ENCODE measurements at places on chromosomes 2 and 18. TPM values are rescaled to one million over a fixed set of nuclear protein-coding genes. Genes with fewer than 3 reads are reported as not detected.

Gene VAMP8
- 30.5 TPM for total RNA-seq

Gene IFIH1
- total RNA-seq, result 14.7 TPM

Gene IL36B
- not detected for total RNA-seq

Gene ANKRD53
- 0.93 TPM for total RNA-seq

Gene POTEF
- total RNA-seq, result not detected

Gene MATN3
- not detected for total RNA-seq

Gene RTKN
- 13.2 TPM for total RNA-seq

Gene RABL2A
- total RNA-seq, result 16.0 TPM

Gene RAX
- not detected for total RNA-seq

- no peak for ATAC-seq
These were observed 275.5 kb downstream of the SS18 start for GRCh38 chr18:25814841-25815458.

DNA sequence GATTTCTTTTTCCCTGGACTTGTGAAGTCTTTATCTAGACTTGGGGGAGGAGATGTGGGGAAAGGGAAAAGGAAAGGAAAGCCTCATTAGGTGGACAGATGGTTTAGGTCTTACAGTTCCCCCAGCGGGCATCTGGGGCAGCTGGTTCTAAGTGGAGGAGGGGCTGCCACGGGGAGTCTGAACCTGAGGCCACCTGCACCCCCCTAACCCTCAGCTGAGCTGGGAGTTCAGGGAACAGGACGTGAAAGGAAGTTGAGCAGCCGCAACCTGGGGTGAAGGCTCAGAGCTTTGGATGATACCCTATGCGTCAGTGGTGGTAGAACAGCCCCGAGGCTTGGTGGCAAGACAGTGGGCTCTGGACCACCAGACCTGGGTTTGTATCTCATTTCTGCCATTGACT, 26.8 kb downstream of the ITM2C start:
- ATAC-seq, result no peak

GRCh38 chr2:168729455-168729854, 73.0 kb upstream of the NOSTRIN start:
- no peak for ATAC-seq

GRCh38 chr2:127535422-127535901, at the start of gene MYO7B:
TSS of gene MYO7B (plus strand) at chr2:127535683. CDS start at chr2:127559723, 24,040 bp downstream.
- no peak for ATAC-seq

DNA sequence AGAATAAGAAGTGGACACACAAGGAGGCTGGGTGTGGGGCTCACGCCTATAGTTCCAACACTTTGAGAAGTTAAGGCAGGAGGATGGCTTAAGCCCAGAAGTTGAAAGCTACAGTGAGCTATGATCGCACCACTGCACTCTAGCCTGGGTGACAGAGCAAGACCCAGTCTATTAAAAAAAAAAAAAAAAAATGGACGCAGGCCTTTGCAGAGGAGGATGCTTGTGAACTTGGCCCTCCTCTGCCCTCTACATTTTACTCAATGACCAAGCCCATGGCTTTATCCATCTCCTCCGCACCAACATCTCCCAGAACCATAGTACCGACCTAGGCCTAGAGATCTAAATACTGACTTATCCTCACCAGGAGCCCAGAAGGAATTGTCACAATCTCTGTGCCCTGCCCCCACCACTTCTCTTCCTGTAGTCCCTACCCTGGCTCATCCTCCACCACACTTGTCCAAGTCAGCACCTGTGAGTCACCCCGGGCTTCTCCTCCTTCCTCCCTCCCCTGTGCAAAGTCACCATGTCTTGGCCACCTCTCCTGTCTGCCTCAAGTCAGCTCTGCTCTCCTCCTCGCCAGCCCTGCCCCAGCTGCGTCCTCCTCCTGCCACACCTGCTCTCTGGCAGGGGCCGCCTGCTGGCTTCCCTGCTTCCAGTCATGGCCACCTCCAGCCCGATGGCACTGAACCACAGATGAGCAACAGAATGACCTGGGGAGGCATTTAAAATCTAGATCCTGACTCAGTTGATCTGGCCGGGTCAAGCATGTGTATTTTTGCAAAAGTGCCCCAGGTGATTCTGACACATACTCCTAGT, 35.8 kb upstream of the ASPRV1 start:
- no peak for ATAC-seq

DNA sequence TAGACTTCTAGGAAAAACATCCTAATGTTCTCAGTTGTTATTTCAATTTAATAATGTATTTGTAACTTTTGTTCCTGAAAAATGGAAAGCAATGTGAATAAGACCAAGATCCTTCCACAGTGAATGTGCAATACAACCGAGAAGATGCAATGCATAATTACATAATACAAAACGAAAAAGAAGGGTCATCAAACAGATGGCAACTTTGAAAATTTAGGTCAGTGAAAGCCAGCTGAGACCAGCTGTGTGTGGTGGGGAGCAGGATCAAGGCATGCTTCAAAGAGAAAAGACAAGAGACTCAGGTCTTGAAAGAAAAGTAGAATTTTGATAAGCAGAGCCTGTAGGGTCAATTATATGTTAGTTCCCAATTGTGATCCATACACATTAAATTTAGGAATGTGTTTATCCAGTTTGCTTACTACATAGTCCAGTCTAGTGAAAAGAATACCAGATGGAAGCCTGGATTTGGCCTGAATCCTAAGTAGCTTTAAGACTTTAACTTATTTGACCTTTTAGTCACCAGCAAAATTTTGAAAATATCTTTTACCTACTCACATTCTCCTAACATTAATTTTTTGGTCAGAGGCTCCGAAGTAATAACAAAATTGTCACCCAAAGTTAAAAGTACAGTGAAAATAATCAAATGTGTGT, 93.7 kb downstream of the COBLL1 start:
- no peak for ATAC-seq

DNA sequence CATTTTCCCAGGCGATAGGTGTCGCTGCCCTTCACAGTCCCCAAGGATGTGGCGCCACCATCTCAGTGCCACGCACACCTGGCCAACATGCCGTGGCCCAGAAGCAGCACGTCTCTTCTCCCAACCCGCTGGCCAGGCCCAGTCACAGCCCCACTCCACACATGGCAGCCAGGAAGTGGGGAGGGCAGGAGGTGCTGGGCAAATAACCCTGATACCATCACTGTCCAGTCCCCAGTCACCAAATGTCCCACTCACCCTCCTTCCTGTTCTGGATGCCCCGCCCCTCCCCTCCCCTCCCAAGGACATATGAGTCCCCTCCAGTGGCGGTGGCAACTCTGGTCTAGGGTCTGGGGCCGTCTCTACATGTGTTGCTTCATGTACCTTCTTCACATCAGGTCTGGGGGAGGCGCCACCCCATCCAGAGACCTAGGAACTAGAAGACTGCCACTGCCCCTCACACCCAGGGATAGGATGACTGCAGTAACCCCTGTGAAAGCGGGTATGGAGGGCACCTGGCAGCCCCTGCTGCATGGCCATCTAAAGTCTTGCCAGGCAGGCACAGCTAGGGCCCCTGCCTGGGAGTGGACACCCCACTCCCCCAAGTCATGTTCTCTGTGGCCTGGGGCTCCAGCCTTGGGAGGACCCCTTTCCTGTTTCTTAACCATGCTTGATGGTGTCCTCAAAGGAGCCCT, 7.3 kb upstream of the CAPN10 start:
- no peak for ATAC-seq

GRCh38 chr2:85737961-85738360, 15.8 kb upstream of the ATOH8 start:
- ATAC-seq, result no peak

DNA sequence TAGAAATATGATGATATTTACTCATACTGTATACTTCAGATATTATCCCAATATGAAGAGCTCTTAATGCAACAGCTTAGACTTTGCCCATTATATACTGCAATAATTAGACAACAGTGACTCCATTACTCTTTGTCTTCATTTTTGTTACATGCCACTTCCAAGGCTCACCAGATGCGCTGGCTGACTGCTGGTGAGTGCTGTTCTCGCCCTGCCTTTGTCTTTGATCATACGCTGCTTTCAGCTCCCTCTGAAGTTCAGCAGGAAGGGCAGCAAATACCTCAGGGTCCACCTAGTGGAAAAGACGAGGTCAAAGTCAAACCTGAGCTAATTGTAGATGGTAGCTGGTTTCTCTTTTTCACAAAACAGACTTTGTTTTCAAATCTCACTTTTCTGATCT, 66.3 kb downstream of the EIF5B start:
- ATAC-seq, result no peak

DNA sequence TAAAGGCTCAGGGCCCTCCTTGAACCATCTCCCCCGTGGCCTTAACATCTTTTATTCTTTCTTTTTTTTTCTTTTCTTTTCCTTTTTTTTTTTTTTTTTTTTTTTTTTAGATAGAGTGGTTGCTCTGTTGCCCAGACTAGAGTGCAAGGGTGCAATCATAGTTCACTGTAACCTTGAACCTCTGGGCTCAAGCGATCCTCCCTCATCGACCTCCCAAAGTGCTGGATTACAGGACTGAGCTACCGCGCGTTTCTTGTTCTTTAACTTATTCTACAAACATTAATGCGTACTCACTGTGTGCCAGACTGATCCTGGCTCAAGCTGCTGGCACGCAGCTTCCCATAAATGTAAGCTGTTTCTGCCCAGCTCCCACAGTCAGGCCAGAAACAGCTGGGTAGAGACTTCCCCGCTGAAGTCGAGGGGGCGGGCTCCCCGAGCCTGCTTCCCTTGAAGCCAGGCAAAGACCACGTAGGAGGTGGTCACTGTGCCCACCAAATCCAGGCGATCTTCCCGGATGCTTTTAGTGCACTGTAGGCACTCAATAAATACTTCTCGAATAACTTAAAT, 29.2 kb upstream of the ATP6V1B1 start:
- no peak for ATAC-seq

DNA sequence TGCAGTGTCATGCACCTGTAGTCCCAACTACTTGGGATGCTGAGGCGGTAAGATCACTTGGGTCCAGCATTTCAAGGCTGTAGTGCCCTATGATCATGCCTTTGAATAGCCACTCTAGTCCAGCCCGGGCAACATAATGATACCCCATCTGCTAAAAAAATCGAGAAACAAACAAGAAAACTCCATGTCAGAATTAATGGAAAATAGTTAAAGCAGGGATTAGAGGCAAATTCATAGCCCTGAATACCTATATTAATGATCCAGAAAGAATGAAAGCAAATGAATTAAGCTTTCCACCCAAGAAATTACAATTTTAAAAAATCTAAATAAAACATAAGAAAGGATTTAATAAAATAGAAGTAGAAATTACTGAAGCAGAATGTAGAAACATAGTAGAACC, 143.0 kb downstream of the MYO3B start:
- ATAC-seq, result no peak

DNA sequence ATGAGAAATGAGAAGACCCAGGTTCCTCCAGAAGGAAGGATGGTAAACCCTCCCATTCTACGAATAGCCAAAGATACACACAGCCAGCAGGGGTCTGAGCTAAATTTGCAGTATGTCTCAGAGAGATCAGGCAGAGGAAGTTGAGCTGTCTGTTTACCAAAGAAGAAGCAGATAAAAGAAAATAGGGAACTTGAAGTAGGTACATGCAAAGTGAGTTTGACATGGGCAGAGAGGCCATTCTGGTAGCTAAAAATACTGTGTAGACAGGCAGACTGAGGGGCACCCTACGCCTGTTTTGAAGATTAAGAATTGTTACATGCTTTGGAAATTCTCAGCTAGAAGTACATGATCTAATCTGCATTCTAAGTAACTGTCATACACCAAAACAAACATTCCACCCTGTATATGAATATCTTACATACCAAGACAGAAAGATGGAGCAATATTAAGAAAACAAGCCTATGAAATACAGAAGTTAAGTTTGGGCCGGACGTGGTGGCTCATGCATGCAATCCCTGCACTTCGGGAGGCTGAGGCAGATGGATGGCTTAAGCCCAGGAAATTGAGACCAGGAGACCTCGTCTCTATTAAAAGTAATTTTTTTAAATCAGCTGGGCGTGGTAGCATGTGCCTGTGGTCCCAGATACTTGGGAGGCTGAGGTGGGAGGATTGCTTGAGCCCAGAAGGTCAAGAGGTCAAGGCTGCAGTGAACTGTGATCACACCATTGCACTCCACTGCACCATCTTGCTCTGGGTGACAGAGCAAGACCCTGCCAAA, 157.9 kb downstream of the ANKRD44 start:
- ATAC-seq, result peak; percentile 31

- no peak for ATAC-seq
These were observed 6.3 kb upstream of the SPP2 start for GRCh38 chr2:234044157-234044556.

DNA sequence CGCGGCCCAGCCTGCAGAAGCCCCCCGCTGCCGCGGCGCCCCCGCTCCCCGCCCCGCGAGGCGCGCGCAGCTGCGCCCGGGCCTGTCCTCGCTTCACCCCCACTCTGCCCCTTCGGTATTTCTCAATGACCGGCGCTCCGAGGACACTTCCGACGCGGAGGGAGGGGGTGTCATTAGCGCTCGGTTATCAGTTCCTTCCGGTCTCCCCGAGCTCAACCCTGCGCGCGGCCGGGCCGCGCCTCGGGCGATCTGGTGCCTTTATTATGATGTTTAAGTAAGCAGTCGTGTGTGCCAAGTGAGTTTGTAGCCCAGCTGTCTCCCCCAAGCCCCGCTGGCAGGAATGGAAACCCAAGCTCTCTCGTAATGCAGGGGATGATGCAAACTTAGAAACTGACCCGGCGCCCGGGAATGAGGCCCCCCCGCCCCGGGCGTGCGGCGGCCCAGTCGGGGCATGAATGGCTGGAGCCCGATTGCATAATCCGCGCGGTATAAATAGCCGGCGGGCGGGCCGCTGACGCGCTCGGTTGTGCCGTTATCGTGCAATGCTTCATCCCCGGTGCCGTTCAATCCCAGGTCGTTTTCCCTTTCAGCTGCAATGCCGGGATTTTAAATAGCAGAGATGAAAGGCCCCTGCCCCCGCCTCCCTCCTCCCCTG, 3.9 kb upstream of the SPRED2 start:
- ATAC-seq, result peak; percentile 78

DNA sequence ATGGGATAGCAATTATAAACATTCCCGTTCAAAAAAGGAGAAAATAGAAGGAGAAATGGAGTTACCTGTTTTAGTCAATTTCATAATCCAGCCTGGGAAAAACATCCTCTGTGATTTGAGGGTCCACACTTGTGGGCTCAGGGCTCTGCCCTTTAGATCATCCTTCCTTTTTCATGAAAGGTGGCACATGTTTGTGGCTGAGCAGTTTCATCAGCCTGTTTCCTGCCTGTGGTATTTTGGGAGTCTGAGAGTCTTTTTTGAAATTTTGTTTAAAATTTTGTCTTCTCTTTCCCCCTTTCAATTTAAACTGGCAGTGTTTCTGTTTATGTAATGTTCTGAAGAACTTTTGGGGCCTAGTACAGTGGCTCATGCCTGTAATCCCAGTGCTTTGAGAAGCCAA, 84.0 kb downstream of the KIAA1328 start:
- no peak for ATAC-seq

All from gastroesophageal sphincter (tissue), 4 donors.